Esophagus squamous epithelium (tissue), 5 donors: ENCODE measurements at places on chromosomes 6 and 20.

- DNase-seq, result no peak
Measured at GRCh38 chr6:38131527-38131965, 312.0 kb downstream of the ZFAND3 start.

GRCh38 chr20:45547206-45547770 lies at the start of gene EPPIN:
EPPIN (minus strand) TSS chr20:45547401; CDS start chr20:45547357, 44 bp downstream.
- no peak for DNase-seq

DNA sequence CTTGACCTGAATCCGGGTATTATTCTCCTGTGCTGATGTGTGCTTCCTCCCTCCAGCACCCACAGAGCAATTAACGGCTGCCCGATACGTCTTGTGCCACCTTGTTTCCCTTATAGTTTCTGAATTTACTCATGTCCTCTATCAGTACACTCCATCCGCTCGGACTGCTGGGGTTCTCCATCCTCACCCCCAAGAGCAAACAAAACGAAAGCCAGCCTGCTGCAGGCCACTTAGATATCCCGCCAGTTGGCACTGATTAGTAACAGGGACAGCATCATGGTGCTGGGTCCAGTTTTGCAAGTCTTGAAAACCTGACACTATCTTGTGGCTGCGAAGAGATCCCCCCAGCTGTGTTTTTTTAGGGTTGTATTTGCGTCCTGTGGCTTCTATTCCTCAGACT lies 71.8 kb downstream of the SSR1 start:
- no peak for DNase-seq

- no peak for DNase-seq
Measured at GRCh38 chr20:40160097-40160550, 528.9 kb downstream of the MAFB start.

DNA sequence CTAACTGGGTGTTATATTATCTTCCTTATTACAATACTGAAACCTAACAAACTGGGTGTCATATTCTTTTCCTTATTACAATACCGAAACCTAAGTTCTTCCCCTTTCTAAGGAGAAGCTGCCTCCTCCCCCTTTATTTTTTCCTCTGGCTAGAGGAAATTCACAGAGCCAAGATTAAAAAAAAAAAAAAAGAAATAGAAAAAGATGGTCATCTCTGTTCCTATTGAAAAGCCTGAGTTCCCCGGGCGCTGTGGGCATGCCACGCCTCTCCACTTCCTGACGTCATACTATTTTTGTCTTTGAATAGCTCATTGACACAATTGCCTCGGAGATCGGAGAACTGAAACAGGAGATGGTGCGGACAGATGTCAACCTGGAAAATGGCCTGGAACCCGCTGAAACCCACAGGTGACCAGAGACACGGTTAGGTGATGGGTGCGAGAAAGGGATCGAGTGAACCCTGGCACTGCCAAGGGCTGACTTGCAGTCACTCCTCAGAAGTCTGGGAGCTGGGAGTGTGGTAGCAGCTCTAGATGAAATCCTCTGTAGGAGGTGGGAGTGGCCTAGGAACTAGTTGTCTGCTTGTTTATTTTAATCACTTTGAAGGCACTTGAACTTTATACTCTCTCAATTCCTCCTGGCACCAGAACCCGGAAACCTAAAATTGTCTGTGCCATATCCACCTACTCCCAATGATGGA lies 82.2 kb upstream of the NAA20 start:
- DNase-seq, result no peak

DNA sequence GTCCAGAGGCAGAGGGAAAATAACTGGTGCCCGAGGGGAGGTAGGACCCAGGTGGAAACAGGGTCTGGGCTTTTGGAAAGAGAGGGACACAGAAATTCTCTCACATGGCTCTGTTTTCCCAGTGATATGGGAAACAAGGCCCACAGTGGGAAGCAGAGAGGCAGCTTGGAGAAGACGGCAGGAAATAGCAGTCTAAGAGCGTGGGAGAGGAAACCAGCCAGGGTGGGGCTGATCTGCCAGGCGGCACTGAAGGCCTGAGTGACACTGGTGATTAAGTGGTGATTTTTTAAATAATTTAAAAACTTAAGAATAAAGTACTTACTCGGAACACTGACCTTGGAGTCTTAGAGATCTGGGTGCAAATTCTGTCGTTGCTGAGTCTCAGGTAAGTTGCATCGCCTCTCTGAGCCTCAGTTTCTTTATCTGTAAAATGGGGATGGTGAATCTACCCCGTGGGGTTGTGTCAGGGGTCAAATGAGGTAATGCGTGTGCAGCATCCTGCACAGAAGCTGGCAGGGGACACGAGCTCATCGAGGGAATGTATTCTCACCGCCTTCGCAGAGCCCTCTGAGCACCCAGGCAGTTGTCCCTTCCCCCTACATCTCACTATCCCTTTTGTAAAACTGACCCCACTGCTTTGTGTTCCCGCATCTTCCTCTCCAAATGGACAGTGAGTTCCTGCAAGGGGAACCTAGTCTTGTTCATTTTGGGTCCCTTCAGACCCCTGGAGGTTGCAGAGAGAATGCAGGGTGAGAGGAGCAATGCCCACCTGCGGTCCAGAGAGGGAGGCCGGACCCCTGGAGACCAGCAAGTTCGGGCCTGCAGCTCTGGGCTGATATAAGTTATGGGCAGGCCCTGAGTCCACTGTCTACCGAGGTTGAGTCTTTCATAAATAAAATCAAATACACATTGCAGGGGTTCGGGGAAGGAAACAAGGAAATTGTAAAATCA lies 228.6 kb upstream of the PMEPA1 start:
- DNase-seq, result no peak

DNA sequence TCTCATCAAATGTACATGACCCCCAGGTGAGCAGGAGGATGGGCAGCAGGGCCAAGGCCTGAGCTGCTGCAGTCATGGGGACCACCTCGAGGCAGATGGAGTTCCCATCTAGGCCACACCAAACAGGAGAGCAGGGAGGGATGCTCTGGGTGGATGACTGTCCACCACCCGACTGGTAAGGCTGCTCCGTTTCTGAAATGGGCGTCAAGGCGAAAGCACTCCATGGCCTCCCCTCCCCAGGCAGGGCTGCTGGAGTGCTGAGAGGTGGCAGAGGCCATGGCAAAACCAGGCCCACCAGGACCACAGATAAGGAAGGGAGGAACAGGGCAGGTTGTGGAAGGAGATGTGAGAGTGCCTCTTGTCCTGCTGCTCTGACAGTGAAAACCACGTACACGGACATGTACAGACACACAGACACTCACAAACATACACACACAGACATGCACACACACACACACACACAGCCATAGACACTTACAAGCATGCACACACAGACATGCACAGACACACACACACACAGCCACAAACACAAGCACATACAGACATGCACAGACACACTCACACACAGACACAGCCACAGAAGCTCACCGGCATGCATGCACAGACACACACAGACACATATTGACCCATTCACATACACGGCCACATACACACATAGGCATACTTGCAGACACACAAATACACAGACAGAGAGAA lies 93.2 kb downstream of the PSMG4 start:
- DNase-seq, result no peak

GRCh38 chr20:30284281-30284905 lies 973.1 kb upstream of the DEFB115 start:
- no peak for DNase-seq

- no peak for DNase-seq
Measured at GRCh38 chr6:16103722-16104121, 25.2 kb upstream of the MYLIP start.

DNA sequence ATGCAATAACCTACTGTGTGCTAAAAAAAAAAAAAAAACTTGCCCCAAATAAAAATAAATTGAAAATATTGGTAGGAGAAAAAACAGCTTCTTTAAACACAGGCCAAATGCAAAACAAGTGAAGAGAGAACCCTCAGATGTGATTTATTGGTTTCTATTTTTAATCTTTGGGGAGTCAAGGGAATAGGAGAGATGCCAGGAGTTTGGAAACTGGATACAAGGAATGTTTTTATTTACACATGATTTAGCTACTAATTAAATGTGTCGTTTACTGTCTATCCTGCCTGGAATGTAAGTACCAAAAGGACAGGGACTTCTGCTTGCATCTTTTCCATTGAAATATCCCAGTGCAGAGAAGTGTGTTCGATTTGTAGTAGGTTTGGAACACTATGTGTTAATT lies 810.7 kb downstream of the MAFB start:
- no peak for DNase-seq

DNA sequence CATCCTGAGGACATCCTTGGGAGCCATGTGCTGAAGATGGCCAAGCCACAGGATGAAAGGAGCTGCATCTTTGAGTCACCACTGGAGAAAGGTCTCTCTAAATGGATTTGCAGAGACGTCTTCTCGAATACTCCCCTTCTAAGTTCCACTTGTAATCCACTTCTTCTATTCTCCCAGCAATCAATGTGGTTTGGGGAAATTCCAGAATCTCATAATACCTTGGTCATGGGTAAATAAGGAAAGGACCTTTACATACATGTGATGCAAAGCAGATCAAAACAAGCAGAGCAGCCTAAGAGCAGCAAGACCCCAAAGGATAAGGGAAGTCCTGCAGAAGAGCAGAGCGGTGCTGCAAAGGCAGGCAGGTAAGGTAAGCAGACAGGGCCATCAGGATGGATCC lies 35.3 kb downstream of the TRIM38 start:
- no peak for DNase-seq

- DNase-seq, result no peak
Measured at GRCh38 chr6:7692453-7692784, 33.5 kb upstream of the BMP6 start.

DNA sequence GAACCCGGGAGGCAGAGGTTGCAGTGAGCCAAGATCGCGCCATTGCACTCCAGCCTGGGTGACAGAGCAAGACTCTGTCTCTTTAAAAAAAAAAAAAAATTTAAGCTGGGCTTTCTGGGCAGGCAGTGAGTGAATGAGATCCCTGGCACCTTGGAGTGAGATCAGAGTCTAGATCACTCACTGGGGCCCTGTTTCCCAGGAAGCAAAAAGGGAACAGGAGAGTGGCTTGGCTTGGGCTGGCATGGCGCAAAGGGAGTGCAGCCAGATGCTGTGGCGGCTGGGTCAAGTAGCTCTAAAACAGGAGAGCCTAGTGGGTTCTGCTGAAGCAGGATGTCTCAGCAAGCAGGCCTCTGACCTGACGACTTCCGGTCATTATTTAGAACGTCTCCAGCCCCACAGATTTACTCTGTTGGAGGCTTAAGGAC lies 10.4 kb downstream of the PLCG1 start:
- DNase-seq, result no peak

DNA sequence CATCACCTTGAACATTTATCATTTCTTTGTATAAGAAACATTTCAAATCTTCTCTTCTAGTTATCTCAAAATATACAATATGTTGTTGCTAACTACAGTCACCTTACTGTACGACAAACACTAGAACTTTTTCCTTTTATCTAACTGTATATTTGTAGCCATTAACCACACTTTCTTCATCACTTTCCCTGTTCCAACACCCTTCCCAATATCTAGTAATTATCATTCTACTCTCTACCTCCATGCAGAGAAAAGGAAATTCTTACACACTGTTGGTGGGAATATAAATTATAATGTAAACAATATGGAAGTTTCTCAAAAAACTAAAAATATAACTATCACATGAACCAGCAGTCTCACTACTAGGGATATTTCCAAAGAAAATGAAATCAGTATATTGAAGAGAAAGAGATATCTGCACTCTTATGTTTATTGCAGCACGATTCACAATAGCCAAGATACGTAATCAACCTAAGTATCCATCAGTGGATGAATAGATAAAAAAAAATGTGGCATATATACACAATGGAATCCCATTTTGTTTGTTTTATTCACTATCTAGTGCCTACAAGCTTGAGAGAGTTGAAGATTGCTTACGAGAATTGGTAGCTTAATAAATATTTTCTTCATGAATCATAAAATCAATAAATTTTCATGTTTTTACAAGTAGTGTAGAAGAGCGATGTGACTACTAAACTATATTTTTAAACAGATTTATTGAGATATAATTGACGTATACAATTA lies 2.4 kb downstream of the RHAG start:
- no peak for DNase-seq

DNA sequence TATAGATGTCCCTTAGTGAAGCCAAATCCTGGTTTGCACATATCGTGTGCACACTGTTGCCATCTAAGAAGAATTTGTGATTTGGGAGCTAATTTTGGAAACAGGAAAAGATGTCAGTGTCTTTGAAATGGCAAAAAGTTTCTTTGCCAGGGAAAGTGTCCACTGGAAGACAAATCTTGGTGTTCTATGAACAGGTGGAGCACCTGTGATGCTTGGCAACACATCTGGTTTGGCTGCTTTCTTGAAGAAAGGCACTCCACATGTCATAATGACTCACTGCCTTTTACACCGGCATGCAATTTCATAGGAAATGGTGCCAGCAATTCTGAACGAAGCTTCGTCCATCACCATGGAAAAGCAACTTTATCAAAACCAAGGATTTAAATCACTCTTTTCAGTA lies 1040.0 kb upstream of the MAP3K7 start:
- DNase-seq, result no peak

DNA sequence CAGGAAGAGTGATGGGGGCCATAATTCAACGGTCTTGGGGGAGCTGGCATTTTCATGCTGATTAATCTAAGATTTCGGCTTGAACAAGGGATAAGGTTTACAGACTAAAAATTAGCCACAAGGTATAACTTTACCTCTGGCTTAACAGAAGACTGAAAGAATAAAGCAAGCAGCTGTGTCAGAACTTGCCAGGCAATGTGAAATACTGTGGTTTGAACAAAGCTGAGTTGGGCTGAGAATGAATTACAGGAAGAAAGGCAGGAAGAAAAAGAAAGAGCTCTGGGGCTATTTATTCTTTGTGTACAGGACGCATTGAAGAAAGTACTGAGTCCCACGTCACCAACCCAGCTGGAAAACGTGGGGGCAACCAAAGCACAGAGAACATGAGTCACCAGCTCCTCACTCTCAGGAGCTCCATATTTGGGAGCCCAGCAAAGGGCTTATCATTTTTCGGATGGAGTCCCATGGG lies 121.5 kb upstream of the NEDD9 start:
- no peak for DNase-seq

DNA sequence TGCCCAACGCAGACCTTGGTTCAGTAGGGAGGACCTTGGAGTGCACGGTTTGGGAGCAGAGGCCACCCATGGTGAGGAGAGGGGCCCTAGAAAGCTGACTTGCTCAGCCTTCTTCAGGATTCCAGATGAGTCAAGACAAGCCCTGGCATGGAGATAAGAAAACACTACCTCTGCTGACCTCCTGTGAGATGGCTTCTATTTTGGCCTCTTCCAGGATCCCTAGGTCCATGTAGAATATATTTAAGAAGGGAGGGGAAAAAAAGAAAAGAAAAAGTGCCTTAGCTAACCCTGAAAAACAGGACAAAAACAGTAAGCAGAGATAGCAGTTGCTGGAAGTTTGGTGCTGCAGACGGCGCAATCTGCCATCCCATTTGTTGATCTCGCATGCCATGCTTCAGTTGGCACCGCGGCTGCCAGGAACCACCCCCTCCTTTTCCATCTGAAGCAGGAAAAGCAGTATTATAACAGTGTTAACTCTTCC lies 100.0 kb downstream of the ARMC2 start:
- no peak for DNase-seq
